ENCODE measurements at places on chromosomes 7 and 10. TPM values are rescaled to one million over a fixed set of nuclear protein-coding genes. Genes with fewer than 3 reads are reported as not detected.

CALHM3 gene
- 0.18 TPM for total RNA-seq

- no peak for DNase-seq
Measured at GRCh38 chr7:33667196-33667595, 238.1 kb upstream of the BMPER start.

NHLRC2 gene
- total RNA-seq, result 37.9 TPM

WIPF3 gene
- total RNA-seq, result 10.5 TPM

DNA sequence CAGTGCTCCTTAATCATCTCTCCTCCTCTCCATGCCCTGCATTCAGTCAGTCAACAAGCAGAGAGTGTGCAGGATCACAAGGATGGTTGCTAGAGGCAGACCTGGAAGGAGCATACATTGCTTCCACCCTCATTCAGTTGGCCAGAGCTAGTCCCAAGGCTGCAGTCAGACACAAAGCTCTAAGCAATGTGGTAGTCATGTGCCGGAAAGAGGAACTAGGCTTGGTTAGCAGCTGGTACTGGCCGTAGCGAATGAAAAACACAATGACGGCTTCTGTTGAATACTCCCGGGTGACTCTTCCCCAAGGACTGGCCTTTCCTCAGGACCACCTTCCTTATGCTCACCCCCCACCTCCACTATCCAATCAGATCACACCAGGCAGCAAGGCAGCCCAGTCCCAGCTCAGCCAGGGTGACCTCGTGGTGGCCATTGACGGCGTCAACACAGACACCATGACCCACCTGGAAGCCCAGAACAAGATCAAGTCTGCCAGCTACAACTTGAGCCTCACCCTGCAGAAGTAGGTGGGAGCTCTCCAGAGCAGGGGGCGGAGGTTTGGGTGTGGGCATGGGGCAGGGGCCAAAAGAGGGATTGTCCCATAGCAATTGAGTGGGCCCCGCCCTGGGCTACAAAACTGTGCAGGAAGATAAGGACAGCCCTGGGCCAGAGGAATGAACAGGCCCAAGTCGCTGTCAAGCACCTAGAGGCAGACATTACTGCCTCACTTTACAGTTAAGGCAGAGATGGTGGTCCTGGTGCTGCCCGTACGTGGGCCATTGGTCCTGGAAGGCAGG is 10.9 kb downstream of the LDB3 start:
- no peak for DNase-seq

DNA sequence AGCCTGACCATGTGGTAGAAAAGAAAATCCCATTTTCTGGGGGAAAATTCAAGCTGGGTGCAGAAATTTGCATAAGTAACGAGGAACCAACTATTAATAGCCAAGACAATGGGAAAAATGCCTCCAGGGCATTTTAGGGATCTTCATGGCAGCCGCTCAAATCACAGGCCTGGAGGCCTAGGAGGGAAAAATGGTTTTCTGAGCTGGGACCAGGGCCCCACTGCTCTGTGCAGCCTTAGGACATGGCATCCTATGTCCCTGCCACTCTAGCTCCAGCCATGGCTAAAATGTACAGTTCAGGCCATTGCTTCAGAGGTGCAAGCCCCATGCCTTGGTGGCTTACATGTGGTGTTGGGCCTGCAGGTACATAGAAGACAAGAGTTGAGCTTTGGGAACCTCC is 459.0 kb downstream of the PCDH15 start:
- no peak for DNase-seq

GRCh38 chr10:71150796-71151195 is 61.6 kb upstream of the UNC5B start:
- DNase-seq, result no peak

- no peak for DNase-seq
Measured at GRCh38 chr10:125629758-125630376, 53.1 kb downstream of the TEX36 start.

HOXA1 gene
- total RNA-seq, result not detected

TRPV6 gene
- 0.80 TPM for total RNA-seq

DNA sequence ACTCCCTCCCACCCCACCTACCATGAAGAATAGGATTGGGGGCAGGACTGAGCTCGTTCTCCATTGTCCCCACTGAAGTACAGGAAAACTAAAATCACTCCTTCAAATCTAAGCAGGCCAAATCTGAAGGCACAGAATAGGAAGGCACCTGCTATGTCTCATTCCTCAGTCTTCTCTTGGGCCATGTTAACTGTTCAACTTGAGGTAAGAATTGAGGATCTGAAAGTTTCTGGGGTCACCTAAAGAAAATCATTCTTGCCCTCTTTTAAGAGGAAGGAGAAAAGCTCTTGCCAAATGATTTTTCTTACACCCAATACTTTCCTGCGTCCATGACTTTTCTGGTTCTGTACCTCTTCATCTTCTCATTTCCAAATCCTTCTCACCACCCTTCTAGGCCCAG is 4.9 kb downstream of the CPN1 start:
- DNase-seq, result no peak

JAKMIP3 gene
- 1.7 TPM for total RNA-seq

CC2D2B gene
- total RNA-seq, result 0.32 TPM

GRCh38 chr10:127910464-127910770 is 3.5 kb downstream of the PTPRE start:
- DNase-seq, result no peak

DNA sequence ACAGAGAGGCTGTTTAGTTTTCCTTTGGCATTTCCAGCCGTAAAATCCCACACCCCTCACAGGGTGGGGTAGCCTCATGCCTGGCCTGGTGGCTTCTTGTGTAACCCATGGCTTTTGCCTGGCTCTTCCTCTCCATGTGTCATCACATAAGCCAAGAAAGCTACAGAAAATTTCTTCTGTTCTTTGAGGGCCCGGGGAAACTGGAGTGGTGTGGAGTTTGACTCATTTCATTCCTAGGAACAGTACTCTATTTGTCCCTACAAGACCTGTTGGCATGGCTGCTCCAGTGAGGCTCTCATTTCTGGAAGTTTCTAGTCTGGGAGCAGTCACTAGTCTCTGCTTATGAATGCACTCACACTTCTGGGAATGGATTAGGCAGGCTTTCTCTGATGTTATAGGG is 523.9 kb downstream of the SUGCT start:
- no peak for DNase-seq

PON3 gene
- total RNA-seq, result 0.62 TPM

- no peak for DNase-seq
Measured at GRCh38 chr10:112991888-112992491, 41.9 kb downstream of the TCF7L2 start.

CYP3A4 gene
- 0.33 TPM for total RNA-seq

DNA sequence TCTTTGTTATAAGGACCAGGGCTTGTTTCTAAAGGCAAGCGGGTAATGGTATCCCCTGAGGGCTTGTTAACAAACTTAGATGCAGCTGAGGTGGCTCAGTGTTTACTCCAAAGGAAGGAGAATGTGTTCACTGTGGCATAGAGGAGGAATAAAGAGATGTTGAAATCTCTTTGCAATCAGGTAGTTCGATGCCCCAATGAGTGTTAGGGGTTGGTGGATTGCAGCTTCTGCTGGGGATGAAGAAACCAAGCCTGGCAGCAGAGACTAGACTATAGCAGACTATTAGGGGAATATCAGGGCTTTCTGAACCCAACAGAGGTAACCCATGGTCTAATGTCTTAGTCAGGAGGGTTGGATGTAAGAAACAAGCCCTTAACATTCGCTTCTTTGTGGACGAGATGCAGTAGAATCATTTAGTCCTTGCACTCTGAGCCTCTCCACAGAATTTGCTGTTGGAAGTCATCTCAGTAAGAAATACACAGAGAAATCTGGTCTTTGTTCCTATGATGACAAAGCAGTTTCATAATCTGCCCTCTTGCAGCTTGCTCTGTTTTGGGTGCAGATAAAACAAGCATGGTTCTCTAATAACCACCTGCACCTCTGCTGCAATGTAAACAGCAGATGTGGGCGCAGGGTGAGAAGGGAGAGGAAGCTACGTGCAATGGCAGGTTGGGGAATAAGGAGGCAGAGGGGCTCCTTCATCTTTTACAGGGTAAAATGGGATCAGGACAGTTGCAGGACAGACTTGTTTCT is 108.6 kb downstream of the NRF1 start:
- no peak for DNase-seq

PDZD7 gene
- total RNA-seq, result 1.9 TPM

- no peak for DNase-seq
Measured at GRCh38 chr7:28856656-28857055, 101.5 kb downstream of the TRIL start.

ODAD2 gene
- total RNA-seq, result 4.1 TPM

DNA sequence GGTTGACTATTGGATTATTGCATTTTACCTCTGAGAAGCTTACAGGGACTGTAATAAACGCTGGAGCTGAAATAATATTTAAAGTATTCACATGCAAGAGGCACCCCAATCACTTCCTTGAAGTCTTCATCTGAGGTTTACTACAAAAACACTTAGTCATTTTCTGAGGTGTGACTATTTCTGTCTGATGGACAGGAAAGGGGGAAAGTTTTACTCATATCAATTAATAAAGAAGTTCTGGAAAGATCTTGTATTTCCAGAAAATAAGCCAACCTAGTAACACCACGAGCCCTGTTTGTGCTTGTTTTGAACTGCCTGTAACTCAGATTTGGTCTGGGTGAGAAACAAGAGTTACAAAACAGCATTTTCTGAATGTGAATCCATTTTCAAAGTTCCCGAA is 63.9 kb upstream of the PRKCQ start:
- no peak for DNase-seq

POR gene
- total RNA-seq, result 178 TPM

SCIN gene
- 1.2 TPM for total RNA-seq

CXCL12 gene
- 64.3 TPM for total RNA-seq

DNA sequence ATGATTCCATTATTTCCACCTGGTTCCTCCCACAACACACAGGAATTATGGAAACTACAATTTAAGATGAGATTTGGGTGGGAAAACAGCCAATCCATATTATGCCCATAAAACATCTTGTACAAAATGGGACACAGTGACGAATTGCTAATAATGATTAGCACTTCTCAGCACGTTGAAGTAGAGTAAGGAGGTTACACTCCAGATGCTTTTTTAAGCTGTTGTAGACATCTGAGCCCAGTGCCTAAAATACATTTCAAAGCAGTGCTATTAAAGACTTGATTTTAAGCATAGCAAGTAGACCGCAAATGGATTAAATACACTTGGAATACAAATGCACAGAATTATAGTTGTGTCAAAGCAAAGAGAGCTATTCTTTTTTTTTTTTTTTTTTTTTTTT is 105.9 kb downstream of the AASS start:
- no peak for DNase-seq

Data from WTC11 (cell line).